COLO829 (cell line): ENCODE measurements at places on chromosomes 4 and X.
A peak's percentile ranks its signal among the peaks of the same experiment; 100 is the strongest.

DNA sequence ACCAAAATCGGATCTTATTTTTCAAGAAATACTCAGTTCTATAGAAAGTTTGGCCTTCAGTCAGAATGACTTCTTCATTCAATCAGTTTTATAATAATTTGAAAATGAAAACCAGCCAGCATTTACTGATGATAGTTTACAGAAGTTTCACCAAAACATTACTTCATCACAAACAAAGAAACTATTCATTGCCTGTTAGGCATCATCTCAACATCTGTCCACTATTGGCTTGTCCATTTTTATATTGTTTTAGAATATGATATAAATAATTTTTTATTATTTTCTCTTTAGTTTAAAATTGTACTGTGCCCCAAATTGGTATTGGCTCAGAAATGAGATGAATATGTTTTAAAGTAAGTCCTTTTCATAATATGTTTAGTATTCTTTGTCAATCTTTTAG, 38.4 kb downstream of the FAT4 start:
- peak; percentile 14 for DNase-seq

- no peak for DNase-seq
These were observed 176.4 kb downstream of the IL13RA2 start for GRCh38 chrX:114841051-114841450.

- DNase-seq: no peak
These were observed 1.5 kb upstream of the NR3C2 start for GRCh38 chr4:148443512-148444295.

GRCh38 chr4:76213415-76214176, at the start of gene SCARB2:
Gene SCARB2 (minus strand): TSS chr4:76213824. CDS start chr4:76213543, 281 bp downstream.
- DNase-seq: peak; percentile 67

DNA sequence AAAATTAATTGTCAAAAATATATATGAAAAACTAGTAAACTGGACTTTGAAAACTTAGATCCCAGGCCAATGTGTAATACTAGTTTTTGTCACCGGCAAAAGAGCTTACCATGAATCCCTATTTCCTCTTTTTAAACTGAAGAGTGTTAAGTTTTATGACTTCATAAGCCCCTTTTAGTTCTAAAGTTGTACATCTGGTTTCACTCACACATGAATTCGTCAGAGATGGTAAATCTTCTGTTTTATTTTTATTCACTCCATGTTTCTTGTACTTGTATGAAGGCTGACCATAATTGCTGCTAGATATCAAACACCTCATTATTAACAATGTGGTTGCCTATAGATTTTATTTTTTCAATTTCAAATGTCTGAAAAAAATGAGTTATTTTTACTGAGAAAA, 827.9 kb downstream of the PCDH7 start:
- no peak for DNase-seq

GRCh38 chrX:150940844-150941495, 42.2 kb upstream of the HMGB3 start:
- no peak for DNase-seq

- DNase-seq: no peak
These were observed 2.3 kb upstream of the SOWAHD start for GRCh38 chrX:119755981-119756533.

- no peak for DNase-seq
These were observed 124.4 kb downstream of the ANK2 start for GRCh38 chr4:113173793-113174264.

DNA sequence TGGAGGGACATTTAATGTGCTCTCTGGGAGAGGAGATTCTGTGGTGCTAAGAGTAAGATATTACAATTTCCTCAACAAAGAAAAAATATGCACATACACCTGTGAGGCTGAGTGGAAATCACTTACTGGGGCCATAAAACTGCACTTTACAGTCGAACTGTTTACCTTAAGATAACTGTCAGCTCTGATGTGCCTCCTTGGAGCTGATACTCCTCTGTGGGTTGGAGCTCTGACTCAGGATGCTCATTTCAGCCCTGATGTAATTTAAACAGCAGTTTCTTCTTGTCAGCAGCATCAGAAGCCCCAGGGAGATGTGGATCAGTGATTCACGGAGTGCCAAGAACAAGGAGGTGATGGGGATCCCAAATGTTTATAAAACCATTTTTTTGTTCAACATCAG, 241.9 kb upstream of the SFRP2 start:
- DNase-seq: no peak

GRCh38 chr4:182698212-182698611, 219.0 kb downstream of the DCTD start:
- DNase-seq: no peak

GRCh38 chr4:28886934-28887333, 1833.2 kb upstream of the PCDH7 start:
- no peak for DNase-seq

DNA sequence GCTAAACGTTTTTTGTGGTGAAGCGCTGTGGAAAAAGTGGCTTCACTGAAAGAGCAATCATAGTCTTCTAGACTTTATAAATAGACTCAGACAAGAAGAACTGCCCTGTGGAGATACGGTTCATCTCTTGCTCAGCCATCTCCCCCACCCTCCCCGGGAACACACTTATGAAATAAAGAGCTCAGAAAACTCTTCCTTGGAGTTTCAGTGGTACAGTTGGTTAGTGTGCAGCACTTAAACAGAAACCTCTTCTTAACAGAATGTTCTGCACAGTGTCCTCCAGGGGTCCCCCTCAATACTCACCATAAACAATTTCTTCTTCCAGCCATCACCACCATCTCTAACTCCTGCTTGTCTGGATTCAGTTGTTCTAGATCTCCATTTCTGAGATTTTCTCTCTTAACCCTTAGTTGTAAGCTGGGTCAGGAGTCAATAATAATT, 313.0 kb downstream of the ARHGAP10 start:
- no peak for DNase-seq

DNA sequence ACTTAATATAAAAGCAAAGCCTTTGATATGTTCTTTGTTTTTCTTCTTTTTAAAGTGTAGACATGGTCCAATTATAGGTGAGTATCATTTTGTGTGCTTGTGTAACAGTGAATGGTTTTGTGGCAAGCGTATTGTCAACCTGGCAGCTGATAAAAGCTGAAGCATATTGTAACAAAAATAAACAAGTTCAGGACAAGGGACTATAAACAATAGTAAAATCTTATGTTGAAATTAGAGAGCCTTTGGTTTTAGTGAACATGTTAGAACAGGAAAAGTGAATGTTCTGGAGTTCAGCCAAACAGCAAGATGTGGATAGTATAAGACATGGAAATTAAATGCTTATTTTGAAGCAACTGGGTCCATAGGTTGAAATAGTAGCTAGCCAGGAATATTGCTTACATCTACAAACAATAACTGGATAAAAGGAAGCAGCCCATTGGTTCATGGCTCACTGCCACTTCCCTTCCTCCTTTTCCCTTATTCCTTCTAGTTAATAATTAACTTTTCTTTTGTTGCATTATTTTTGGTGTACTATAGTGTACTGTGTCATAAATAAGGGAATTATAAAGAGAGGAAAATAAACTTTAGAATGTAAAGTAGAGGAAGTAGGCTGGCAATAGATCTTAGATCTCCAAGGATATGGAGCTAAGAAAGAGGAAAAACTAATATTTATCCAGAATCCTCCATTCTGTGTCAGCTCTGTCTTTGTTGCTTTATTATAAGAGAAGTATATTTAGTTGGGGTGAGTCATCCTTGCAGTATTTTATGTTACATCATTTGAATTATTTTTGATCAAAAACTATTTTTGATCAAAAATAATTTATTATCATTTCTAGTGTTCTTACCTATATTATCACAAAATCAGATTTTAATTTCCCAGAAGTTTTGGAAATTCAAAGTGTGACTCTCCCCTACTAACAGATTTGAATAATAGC, 65.6 kb downstream of the MRPL1 start:
- no peak for DNase-seq

- no peak for DNase-seq
These were observed 80.2 kb downstream of the DIAPH2 start for GRCh38 chrX:96764864-96765263.

DNA sequence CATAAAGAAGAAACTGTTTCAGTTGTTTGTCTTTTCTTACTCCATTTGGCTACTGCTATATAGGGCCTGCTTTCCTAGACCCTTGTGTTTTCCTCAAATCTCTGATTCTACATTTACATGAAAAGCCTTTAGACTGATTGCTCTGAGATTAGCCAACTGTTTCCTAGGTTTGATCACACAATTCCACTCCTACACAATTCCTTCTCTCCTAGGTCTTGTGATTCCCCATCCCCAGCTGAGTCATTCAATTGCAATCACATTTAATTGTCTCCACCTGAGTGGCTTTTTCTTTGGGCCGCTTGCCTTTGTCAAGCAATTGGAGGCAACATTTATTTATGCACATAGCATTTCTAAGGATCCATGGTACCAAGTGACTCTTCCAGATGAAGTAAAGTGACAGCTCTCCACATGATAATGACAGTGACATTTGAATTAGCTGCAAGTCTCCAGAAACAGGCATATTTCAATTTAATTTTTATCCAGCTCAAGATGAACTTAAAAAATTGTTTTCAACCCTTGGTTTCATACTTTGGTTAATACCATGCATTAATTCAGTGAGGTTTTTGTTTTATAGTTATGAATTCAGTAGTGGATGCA, 35.8 kb downstream of the ATXN3L start:
- peak; percentile 16 for DNase-seq

DNA sequence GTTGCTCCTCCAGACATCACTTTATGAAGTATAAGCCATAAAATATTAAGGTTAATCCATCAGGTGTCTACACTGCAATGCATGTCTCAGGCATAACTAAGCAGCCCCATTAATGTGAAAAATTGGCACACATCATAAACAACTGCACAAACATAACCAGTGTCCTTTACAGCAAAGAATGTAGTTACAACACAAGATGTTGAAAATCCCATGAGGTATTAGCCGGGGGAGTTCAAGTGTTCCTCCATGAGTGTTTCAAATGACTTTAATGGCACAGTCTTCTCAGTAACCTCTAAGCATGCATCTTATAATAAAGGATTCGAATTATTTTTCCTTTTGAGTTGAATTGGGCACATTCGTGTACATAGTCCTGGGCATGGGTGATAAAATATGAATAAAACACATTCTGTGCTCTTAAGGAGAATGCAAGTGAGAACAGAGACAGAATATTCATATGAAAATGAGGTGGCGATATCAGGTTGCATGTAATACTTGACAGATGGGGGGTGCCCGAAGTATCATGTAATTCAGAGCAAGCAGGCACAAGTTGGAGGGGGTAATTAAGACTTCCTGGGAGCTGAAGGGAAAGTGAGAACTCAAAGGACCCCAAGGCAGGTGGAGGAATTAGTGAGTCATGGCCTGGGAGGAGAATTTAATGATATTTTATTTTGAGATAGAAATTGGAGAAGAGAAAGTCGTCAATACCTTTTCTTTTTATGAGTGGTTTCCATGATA, 18.2 kb upstream of the VCX2 start:
- no peak for DNase-seq

DNA sequence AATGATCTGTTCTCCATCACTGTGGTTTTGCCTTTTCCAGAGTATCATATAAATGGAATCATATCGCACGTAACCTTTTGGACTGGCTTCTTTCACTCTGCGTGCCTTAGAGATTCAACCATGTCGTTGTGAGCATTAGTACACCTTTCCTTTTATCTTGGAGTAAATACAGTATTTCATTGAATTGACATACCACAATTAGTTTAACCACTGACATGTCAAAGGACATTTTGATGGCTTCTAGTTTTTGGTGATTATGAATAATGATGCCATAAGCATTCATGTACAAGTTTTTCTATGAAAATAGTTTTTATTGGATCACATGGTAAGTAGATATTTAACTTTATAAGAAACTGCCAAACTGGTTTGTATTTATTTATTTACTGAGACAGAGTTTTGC, 35.2 kb downstream of the DDX3X start:
- no peak for DNase-seq

- peak; percentile 48 for DNase-seq
These were observed 203.3 kb upstream of the JADE1 start for GRCh38 chr4:128606173-128606572.

DNA sequence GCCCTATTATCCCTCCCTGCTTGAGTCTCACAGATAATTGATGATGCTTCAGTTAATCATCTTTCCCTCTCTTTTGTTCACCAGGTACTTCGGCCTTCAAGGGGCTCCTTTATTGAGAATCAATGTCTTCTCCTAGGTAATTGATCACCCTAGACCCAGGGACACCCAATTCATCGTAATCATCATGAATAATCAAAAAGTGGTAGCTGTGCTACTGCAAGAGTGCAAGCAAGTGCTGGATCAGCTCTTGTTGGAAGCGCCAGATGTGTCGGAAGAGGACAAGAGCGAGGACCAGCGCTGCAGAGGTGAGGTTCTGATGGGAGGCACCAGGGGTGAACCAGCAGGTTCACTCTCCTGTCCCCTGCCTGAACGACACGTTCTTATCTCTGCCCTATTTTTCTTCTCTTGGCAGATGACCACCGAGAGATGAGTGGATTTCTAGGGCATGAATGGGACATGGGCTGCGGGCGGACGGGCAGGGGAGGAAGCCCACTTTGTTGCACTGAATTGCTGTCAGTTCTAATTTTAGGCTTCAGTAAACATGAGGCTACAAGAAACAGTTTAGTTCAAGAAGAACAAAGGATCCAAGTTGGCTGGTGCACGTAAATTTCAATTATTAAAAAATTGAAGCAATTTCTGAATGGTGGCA, 80.5 kb downstream of the ALPK1 start:
- DNase-seq: no peak

- no peak for DNase-seq
These were observed 4.0 kb upstream of the TMEM156 start for GRCh38 chr4:39036172-39036571.

DNA sequence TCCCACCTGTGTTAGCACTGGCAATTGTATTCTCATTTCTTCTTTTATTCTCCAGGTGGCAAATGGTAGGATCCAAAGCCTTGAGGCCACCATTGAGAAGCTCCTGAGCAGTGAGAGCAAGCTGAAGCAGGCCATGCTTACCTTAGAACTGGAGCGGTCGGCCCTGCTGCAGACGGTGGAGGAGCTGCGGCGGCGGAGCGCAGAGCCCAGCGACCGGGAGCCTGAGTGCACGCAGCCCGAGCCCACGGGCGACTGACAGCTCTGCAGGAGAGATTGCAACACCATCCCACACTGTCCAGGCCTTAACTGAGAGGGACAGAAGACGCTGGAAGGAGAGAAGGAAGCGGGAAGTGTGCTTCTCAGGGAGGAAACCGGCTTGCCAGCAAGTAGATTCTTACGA, 176.9 kb downstream of the PTTG2 start:
- no peak for DNase-seq

DNA sequence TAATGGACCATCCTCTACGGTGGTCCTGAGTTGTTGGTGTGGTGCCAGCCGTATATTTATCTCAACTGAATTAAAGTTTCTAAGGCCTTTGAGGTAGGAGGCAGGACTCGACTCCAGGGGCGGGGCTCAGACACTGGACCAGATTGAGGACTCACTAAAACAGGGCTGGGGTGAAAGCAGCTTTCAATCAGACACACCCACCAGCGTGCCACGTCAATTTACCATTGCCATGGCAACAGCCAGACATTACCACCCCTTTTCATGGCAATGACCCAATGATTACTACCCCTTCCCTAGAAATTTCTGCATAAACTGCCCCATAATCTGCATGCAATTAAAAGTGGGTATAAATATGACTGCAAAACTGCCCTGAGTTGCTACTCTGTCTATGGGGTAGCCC, 6.7 kb upstream of the TLR1 start:
- DNase-seq: no peak

- DNase-seq: no peak
These were observed 157.6 kb downstream of the DCK start for GRCh38 chr4:71151054-71151453.
